Activated naive CD8-positive, alpha-beta T cell treated with anti-CD3 and anti-CD28 coated beads for 36 hours (primary cell): ENCODE measurements at places on chromosomes 5 and 9. TPM values are rescaled to one million over a fixed set of nuclear protein-coding genes. Genes with fewer than 3 reads are reported as not detected.

MTRR gene
- 54.1 TPM for total RNA-seq

GARNL3 gene
- 2.0 TPM for total RNA-seq

DDX46 gene
- 77.2 TPM for total RNA-seq

ENTREP1 gene
- not detected for total RNA-seq

GNG10 gene
- 25.4 TPM for total RNA-seq

AP3B1 gene
- total RNA-seq: 36.7 TPM

DNA sequence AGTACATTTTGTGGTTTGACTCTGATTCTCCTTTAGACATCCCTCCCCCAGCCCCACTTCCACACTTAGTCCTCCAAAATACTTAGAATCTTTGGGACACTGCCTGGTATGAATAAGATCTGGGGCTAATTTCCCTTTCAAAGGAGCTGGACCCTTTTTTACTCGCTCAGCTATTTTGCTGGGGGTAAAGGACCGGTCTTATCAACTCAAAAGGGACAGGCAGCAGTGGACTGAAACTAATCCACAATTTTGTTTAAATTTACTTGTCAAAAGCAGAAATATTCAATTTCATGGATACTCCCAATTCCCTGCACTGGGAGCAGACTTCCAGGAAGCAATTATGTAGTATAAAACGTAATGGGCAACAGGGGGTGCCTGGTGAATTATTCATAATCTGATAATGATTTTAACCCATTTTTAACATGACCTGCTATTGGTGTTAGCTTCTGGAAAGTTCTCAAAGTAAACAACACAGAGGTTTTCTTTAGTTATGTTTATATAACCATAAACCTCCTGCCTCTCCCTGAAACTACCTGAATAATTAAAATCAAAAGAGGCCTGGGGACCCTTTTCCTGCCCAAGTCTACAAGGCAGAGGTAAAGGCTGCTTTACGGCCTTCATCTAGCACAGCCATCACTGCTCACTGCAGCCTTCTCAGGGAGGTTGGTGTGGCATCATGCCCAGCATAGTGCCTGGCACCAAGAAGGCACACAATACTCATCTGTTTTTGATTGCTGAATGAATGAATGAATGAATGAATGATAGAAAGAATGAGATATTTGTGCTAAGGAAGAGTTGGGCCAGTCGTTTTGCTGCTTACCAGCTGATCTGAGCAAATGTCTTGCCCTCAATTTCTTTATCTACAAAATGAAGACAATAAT is 44.2 kb upstream of the GNPDA1 start:
- no peak for DNase-seq

GRCh38 chr5:153584126-153584959 is 93.9 kb downstream of the GRIA1 start:
- DNase-seq: no peak

- DNase-seq: no peak
These were observed 38.0 kb downstream of the TGFBI start for GRCh38 chr5:136066661-136067271.

DNA sequence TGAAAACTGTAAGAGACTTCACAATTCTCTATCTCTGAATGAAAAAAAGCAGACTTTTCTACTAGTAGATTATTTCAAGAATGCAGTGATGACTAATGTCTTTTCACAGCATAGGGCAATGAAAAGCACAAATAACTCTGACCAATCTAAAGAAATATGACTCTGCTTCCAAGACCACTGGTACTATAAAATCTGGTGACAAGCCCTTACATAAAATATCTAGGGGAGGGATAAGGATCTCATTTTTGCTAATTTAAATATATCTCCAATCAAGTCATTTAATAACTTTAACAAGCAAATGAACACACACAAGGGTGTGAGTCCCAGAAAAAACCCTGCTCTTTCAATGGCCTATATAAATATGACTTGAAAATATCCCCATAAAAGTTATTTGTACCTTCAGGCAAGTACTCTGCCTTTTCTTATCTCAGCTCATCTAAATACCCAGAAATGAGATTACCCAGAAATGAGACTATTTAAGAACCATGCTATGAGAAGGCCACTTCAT is 105.2 kb downstream of the GNAQ start:
- no peak for DNase-seq

- DNase-seq: peak; percentile 46
These were observed 8.2 kb downstream of the UNC5A start for GRCh38 chr5:176818391-176819098.

GRCh38 chr5:14144586-14145434 is 1.7 kb downstream of the TRIO start:
- peak; percentile 55 for DNase-seq

DNA sequence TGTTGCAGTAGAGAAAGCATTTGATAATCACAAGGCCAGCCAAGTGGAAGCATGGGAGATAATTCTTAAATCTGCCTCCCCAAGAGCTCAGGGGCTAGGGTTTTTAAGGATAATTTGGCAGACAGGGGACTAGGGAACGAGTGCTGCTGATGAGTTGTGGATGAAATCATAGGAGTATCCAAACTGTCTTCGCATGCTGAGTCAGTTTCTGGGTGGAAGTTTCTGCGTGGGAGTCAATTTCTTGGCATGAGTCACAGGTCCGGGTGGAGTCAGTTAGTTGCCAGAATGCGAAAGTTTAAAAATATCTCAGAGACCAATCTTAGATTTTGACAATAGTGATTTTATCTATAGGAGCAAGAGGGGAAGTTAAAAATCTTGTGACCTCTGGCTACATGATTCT is 112.6 kb downstream of the TMC1 start:
- peak; percentile 10 for DNase-seq

DNA sequence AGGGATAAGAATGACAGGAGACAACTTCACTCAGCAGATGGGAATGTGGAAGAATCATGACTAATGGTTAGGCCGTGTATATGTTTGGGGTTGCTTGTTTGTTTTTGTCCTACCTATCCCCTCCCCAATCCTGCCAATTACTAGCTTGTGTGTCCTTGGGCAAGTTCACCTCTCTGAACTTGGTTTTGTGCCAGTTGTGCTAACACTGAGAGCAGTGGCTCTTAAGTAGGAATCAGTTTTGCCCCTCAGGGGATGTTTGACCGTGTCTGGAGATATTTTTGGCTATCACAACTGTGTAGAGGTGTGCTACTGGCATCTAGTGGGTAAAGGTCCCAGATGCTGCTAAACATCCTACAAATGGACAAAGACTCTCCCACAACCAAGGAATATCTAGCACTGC is 287.0 kb downstream of the DMRT2 start:
- DNase-seq: no peak
